ENCODE measurements at places on chromosomes 7 and 10.

DNA sequence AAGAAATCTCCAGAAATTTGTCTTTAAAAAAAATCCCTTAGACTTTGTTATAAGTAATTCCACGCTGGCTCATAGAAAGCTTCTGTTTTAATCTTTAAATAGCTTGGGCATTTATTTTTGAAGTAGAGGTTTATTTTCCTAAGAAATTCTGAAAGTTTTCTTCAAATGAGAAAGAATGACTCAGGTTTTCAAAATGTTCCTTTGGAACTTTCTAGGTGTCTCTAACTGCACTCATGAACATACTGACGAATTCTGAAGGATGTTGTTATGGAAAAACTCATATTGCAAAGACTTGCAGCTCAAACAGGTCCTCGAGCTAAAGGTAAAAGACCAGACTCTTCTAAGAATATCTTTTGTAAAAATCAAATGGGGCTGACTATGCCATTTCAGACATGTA lies 10.7 kb downstream of the DGKI start:
- no peak for DNase-seq

- DNase-seq = no peak
These were observed 40.2 kb upstream of the ZMIZ1 start for GRCh38 chr10:79028451-79029010.

DNA sequence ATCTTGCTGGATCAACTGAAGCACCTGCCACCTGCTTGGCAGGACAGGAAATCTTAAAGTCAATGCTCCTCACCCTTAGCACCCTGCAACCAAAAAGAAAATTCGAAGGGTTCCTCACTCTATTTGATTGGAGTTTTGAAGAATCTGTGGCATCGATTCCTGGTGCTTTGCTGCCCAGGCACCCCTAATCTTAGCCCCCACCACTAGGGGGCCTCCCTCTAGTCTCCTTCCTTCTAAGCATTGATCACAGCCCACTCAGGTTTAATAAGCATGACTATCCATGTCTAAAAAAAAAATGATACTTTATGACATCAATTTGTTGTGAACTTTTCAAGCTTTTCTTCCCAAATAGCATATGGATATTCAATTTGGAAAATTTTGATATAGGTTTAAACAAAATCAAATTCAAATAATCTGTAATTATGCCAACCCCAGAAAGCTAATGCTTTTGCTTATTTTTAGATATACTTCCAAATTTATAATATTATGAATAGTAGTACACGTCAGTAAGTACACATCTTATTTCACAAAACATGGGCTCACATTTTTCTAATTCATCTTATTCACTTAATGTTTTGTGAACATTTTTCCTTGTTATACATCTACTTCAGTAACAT lies 45.3 kb downstream of the NRG3 start:
- no peak for DNase-seq

DNA sequence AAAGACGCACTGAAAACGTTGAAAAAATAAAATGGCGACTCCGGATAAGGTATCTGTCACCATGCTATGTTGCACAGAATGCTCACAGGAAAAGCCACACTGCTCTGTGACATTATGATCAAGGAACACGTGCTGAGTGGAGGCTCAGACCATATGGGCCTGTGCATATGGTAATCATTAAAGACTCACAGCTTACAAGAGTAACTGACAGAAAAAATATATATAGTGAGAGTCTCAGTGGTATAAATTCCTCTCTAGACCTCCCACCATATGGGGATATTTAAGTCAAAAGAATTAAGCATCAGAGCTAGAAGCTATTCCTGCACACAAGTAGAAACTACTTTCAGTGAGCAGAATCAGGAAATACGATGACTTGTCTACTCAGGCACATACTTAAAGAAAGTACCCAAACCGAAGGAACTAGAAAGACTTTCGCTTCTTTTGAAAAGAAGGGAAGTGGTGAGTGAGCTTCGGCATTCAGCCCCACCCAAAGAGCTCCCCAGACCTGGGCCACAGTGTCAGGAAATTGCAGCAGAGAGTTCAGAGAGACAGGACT lies 65.1 kb upstream of the MPP7 start:
- DNase-seq = no peak

- peak; percentile 60 for DNase-seq
These were observed 253.5 kb downstream of the ABCA13 start for GRCh38 chr7:48424731-48425130.

DNA sequence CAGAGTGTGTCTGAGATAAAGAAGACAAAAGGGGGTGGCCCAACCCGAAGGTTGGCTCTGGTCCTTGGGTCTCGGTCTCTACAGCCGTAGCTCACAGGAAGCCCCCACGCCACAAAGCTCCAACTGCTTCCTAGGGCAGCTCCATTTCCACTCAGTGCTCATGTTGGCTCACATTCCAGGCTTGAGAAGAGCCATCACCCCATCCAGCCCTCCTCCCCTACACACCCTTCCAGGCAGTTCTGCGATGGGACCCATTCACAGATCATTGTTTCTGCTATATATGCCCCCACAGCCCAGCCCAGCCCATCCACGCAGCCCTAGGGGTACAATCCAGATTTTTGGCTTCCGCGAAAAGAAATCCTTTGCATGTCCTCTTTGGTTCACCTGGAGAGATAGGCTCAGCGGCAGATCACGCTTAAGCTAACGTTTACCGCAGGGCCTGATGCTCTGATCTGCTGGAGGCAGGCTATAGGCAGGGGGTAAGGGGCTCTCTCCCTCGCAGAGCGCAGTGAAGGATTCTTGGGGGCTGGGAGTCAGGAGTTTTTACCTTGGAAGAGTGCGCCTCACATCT lies 6.2 kb upstream of the HOXA11 start:
- DNase-seq = no peak

DNA sequence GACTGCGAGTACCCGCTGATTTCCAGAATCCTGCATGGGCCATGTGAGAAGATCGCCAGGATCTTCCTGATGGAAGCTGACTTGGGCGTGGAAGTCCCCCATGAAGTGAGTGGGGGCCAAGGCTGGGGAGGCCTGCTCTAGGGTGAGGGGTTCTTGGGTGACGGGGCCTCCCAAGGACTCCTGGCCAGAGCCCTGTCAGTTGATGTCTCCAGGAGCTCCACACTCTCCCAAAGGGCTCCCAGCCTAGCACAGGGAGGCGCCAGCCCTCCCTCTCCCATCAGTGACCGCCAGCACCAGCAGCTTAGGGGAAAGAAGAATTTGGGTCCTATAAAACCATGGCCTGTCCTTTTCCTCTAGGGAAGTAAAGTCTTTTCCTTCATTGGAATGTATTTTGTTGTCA lies 9.8 kb upstream of the ZNF22 start:
- DNase-seq = no peak
